PC-9 (cell line): ENCODE measurements at places on chromosomes 12 and 14. TPM values are rescaled to one million over a fixed set of nuclear protein-coding genes. Genes with fewer than 3 reads are reported as not detected.

GRCh38 chr14:54168489-54168888 is 211.9 kb upstream of the BMP4 start:
- peak; percentile 41 for DNase-seq

- DNase-seq: no peak
Observed at GRCh38 chr14:104658325-104658712, 31.1 kb upstream of the INF2 start.

MMAB gene
- total RNA-seq: 52.8 and 84.3 TPM in 2 replicates

DNA sequence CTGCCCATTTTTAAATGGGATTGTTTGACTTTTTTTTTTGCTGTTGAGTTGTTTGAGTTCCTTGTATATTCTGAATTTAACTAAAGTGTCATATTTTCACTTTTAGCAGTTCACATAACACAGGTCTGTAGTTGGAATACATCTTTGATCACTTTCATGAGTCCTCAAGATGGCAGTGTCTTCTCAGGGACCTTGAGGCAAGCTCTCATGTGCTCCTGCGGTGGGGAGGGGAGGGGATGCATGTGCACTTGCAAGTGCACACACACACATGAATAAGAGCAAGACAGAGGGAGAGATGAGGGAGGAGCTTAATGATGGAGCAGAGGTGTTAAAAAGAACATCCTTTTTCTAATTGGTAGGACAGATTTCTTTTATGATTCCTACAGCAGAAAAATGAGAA is 291.4 kb upstream of the OR4E1 start:
- no peak for DNase-seq

C12orf76 gene
- 29.2 and 29.4 TPM in 2 replicates for total RNA-seq

RIMBP2 gene
- total RNA-seq: not detected in 2 replicates

SERPINA9 gene
- total RNA-seq: not detected in 2 replicates

GRCh38 chr12:79370021-79370420 is 320.7 kb downstream of the PAWR start:
- DNase-seq: no peak

DNA sequence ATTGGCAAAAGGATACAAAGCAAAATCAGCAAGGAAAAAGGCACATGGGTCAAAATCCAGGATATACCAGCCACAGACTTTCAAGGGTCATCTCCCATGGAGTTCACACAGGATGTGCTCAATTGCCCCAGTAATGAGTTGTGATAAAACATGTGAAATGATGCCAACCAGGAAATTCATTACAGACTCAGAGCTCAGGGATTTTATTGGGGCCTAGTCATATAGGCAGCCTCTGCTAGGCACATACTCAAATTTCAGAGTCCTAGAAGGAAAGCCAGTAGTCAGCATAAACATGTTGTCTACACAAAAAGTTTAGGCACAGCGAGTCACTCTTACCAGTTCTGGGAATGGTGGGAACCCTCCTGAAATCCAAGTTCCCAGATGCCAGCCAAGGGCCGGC is 64.4 kb upstream of the OSBPL8 start:
- no peak for DNase-seq

DNA sequence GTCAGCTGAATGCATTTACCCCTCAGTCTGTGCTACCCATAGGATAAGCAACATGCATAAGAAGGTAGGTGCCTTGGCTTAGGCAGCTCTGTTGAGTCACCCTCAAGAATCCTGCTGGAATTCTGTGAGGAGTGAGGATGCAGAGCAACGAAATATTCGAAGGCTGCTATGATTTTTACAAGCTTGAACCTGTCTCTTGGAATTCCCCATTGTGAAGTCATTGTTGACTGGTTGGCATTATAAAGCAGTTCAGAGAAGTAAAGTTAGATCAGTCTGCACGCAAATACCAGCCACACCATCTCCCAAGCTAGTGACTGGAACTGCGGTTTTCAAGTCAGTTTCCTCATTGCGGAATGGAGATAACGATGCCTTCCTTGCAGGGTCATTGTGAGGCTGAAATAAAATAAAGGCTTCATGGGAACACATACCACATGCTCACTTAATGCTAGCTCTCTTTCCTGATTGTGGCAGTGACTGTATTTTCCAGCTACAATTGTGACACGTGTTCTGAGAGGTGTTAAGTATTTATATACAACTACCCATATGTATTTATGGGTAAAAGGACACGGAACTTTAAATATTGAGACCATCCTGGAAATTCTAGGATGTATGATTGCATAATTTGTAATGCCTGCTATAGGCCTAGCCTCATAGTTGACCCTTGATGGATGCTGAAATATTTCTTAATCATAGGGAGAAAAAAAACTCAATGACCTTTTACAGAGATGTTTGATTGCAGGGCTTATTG is 96.7 kb downstream of the ETV6 start:
- DNase-seq: peak; percentile 70

- DNase-seq: no peak
Observed at GRCh38 chr14:105850853-105851581, 324.6 kb downstream of the TMEM121 start.

LRRK2 gene
- 0.26 and 0.48 TPM in 2 replicates for total RNA-seq

SLC10A1 gene
- not detected in 2 replicates for total RNA-seq

FICD gene
- 1.9 and 3.2 TPM in 2 replicates for total RNA-seq

MIP gene
- not detected in 2 replicates for total RNA-seq

DNA sequence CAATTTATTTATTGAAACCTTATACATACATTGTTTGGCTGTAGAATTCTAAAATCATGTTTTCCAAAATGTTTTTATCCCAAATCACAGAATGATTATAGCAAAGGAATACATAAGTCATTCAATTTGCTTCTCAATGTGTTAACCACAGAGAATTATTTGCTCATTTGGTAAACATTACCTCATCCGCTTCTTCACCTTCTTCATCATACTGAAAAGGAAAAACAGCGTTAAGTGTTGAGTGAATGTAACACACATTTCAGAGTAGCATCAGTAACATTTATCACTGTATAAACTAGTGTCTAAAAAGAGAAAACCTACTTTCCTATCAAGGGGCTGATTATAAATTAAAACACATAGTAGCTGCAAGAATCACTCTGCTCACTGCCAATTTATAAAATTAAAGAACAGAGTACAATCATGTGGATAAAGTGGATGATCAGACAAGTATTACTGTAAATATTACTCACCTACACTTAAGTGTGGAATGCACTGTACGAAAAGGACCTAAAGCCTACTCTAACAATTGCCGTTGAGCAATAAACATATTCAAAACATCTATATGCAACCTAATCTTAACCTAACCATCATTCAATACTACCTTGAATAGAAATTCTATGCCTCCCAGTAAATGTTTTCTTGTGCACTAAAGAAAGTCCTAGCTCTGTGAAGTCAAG is 18.1 kb upstream of the PHLDA1 start:
- DNase-seq: no peak

DNA sequence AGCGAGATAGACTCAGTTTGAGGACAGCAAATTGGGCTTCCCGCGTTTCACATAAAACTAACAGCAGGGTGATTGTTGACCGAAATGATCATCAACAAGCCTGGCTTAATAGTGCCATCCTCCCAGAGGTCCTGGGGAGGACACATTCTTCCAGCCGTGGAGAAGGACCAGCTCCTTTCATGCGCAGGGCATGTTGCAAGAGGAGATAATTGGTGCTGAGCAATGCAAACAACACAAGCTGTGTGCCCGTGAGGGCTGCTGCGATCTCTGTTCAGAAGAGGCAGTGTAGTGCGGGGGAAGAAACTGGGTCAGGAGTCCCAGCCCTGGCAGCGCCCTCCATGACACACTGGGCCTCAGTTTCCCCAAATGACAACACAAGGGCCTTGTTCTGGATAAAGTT is 54.3 kb downstream of the CCDC85C start:
- no peak for DNase-seq

GRCh38 chr12:47068539-47068938 is 10.9 kb upstream of the PCED1B start:
- DNase-seq: no peak

- no peak for DNase-seq
Observed at GRCh38 chr12:114784526-114784925, 100.6 kb upstream of the TBX3 start.

DNA sequence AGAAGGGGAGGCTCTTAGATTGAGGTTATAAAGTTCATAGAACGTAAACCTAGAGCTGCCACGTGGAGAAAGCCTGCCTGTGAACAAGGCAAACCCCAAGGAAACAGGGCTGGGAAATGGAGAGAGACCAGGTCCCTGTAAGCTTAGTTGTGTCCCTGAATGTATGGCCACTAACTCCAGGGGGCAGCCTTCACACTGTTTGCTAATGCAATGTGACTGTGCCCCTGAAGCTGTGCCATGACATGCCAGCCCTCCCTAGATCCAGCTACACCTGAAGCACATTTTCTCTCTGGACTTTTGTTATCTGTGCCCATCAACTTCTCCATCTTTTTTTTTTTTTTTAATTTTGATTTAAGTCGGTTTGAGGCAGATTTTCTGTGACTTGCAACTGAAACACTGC is 60.6 kb upstream of the TMCC3 start:
- DNase-seq: no peak
